GM04504 (cell line): ENCODE measurements at places on chromosomes 2 and 18.
A peak's percentile ranks its signal among the peaks of the same experiment; 100 is the strongest.

GRCh38 chr18:24219561-24220317 is 80.9 kb downstream of the CABYR start:
- DNase-seq: no peak

DNA sequence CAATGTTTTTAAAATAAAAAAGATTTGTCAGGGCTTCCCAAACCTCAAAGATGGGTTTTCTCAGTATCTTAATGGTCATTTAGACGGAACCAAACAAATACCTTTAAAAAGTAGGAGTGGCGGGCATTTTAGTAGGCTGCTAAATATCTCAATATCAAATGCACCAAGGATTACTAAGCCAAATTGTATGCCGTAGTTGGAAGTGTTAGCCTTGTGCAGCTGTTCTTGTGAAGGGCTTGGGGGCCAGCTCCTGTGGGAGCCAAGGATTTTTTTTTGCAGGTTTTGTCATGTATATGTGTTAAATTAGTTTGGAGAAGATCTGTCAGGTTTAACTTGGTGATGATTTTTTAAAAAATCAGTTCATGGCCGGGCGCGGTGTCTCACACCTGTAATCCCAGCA is 52.1 kb downstream of the ACTR2 start:
- no peak for DNase-seq

DNA sequence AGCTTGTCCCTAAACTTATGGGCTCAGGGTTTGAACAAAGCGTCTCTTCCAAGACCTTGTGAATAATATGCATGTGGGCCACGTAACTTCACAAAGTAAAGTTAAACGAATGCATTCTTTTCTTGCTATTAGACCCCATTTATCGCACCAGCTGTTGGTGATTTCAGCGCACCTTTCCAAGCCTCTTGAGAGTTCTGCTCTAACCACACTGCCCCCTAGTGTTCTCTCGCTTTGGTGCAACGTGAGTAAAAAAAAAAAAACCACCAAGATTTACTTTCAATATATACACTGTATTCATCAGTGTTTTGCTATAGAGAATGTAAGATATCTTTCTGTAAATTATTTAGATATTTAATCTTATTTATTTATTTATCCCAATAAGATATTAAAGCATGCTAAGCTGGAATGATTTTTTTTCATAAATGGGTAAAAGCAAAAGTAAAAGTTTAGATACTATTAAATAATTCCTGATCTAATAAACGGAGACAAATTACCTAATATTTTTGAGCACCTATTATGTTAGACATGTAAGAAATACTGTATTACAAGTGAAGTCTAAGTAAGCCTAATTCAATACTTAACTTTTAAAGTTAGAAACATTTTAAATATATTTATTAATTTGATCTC is 459.5 kb downstream of the DLGAP1 start:
- peak; percentile 25 for DNase-seq

DNA sequence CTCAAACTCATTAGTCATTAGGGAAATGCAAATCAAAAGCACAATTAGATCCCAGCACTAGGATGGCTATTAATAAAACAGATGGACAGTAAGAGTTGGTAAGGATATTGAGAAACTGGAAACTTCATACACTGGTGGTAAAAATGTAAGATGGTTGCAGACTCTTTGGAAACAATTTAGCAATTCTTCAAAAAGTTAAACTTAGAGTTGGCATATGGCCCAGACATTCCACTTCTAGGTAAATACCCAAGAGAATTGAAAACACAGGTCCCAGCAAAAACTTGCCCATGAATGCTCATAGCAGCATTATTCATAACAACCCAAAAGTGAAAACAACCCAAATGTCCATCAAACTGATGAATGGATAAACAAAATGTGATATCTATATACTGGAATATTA is 84.9 kb upstream of the ZFP36L2 start:
- no peak for DNase-seq

- no peak for DNase-seq
Observed at GRCh38 chr2:105617631-105618350, 126.9 kb upstream of the NCK2 start.

DNA sequence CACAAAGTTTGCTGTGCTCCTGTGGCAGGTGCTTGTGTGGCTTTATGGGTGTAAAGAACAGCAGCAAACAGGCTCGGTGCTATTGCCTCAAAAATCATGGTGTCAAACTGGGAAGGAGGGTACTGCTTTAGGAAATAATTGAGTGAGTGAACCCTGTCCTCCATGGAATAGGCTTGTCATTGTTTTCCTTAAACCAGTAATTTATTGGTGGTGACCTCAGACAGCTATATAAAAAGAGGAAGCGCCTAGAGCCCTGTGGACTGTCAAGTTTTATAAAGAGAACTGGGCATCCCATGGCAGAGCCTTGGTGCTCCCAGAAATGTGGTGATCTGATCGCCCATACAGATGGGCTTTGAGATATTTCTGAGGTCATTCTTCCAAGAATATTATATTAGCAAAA is 4.7 kb upstream of the CXCR4 start:
- DNase-seq: no peak

DNA sequence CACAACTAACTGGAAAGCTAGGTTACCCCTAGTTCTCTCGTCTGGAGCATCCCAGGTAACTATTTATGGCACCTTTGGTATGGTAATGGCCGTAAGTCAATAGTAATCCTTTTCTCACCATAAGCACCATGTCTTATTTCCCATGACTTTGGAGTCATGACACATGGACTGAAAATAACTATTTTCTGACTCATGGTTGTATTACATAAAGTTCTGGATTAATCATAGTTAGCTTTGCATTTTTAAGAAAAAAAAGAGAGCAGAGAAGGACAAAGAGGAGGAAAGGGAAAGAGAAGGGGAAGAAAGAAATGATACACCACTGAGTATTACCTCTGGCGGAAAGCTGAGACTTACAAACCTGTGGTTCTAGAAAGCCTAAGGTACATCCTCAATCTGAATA is 99.3 kb downstream of the BIN1 start:
- DNase-seq: peak; percentile 55

DNA sequence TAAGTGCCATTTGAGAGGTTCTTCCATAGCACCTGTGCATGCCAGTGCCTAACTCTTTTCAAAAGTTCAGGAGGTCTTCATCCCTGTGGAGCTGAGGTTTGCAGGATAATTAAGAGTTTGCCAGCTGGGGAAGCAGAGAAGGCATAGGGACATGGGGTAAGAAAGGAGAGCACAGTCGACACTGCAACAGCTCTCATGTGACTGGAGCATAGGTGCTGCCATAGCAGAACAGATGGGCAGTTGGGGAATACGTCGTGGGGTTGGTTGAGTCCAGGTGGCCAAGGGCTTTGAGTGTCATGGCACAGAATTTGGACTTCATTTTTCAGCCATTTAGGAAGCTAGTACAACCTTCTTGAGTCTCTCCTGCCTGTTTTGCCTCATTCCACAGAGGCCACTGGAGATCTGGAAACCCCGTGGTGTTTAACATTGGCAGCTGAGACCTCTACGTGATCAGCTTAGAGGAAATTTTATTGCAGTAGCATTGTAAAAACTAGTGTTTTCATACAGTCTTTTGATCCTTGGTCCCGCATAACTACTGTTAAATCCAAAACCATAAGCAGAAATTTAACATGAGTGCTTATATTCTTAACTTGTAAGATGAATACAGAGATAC is 65.1 kb downstream of the CRIM1 start:
- no peak for DNase-seq

DNA sequence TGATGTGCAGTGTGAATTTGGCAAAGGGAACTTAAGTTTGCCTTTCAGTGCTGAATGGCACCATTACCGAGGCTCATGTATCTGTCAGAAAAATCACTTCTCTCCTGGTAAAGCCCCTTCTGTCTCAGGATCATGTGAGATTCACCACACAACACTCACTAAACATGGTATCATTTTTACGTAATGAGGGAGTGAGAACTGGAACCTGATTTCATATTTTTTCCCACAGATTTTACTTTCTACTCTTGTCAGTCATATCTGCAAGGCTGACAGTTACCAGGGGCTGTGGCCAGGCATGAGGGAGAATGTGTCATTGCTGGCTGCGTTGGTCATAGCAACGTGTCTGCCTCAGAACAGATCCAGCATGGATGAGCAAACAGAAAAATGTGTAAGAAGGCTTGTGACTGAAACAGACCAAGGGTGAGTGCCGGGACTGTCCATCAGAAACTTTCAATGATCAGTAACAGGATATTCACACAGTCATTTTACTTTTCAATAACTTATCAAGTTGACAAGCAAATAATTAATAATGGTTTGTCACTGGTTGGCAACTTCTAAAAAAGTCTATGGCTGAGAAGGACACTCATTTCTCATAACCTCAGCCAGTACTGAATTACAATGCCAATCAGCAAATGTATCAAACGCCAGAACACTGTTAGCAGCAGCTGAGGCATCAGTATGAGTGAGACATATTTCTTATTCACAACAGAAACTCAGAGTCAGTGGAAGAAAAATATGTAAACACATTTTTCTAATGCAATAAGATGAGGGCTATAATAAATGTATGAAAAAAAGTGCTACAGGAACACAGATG is 100.5 kb downstream of the CDC42EP3 start:
- peak; percentile 82 for DNase-seq

DNA sequence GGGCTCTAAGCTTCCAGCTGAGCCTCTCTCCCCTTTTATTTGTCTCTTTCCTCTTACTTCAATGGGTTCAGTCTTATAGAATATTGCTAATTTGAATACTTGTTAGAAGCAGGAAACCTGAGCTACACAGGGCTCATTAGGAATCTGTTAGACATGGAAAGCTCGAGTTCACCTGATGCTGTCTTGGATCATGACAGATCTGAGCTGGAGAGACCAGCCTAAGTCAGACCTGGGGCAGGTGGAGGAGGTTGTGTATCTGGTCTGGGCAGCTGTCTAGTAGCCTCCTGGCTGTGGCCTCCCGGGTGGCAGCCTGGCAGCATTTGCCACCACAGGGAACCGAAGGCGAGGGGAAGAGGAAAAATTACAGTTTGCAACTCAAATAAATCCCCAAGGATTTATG is 185.9 kb downstream of the ICOS start:
- DNase-seq: no peak

DNA sequence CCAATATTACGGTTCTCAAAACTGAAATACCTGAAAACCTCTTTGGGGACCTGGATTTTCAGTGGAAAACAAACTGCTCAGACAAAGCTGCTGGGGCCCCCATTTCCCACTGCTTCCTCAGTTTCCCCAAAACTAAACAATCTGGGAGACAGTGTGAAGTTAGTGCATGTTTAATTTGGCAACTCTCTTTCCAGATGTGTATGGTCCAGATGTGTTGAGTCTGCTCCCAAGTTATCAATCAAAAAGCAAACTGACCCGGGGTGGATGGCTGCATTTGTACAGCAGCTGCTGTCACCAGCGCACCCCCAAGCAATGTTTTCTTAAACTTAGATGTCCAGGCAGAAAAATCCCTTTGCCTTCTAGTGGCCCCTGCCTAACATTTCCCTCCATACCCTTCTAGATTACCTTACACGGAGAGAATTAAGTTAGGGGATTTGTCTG is 136.9 kb downstream of the COPS8 start:
- DNase-seq: no peak

- no peak for DNase-seq
Observed at GRCh38 chr2:239816576-239817467, 208.3 kb downstream of the NDUFA10 start.

DNA sequence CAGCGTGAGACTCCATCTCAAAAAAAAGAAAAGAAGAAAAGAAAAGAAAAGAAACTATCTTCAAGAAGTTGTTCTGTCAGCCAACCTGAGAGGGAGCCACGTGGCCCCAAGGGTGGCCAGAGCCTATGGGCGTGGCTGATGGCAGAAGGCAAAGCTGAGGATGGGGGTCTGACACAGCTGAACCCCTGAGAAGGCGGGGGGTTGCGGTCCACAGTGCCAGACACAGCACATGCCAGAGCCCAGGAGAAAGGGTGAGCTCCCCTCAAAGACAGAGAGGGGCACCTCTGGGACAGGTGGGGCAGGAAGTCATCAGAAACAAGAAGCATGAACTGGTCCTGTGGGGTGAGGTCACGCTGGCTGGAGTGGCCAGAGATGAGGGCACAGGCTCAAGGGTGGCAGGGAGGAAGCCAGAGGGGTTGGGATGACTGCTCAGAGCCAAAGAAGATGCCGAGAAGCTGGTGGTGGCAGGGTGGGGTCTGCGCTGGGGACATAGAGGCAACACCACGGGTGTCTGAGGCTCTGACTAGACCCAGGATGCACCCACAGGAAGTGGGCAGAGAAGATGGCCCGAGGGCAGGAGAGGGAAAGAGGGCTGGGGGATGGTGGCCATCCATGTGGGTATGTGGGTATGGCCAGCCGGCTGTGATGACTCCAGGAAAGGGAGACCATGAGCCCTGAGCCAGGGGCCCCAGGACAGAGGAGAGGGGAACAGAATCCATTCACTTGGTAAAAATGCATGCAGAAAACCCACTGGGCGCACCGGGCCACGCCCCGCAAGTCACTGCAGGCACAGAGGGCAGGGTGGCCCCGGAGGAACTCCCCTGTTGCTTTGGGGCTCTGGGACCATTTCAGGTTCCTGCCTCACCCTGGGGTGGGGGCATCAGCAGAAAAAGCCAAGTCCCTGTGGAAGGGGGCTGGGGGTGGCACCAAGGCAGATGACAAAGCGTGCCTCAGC is 8.4 kb downstream of the KIF1A start:
- DNase-seq: no peak

DNA sequence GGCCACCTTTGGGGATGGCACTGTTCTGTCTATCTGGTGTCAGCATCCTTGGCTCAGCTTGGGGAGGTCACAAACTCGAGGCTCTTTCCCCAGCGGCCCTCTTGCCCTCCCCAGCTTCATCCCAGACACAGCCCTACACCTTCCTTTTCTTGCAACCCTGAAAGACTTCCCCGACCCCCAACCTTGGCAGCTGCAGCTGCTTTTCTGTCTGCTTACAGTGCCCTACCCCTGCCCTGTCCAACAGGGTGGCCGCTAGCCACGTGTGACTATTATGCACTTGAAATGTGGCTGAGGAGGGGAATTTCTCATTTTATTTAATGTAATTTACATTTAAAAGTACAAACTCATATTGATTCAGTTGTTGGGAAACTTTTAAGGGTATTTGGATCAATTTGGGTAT is 41.3 kb downstream of the NGEF start:
- no peak for DNase-seq

DNA sequence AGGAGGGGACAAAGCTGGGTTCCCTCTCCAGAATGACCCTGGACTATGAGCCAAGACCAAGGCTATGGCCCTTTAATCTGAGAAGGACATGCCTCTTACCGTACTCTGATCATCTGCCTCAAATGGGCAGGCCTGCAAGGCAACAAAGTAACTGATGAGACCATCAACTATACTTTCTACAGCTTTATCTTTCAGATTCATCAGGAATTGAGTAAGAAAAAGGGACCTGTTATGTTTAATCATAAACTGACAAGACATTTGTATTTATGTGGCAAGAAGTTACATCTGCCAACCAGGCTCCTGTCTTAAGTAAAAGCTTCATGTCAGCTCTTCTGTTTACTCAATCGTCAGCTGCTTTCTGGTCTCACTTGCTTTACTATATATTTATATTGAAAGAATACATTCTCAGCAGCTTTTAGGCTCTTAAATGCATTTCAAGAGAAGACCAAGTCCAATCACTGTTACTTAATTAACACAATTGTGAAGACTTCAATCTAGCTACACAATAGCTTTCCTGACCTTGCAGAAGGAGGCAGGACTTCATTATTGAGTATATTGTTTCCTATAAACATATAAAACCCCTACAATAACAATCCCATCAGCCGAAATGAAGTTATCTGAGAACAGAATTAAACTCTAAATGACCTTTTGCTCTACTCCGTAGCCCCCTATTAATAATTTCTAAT is 163.8 kb downstream of the ETAA1 start:
- no peak for DNase-seq

- DNase-seq: no peak
Observed at GRCh38 chr2:72278046-72278445, 130.4 kb upstream of the CYP26B1 start.
